Mesenchymal stem cell (in vitro differentiated cells and primary cell): ENCODE measurements at places on chromosomes 1 and 21.
A peak's percentile ranks its signal among the peaks of the same experiment; 100 is the strongest.

DNA sequence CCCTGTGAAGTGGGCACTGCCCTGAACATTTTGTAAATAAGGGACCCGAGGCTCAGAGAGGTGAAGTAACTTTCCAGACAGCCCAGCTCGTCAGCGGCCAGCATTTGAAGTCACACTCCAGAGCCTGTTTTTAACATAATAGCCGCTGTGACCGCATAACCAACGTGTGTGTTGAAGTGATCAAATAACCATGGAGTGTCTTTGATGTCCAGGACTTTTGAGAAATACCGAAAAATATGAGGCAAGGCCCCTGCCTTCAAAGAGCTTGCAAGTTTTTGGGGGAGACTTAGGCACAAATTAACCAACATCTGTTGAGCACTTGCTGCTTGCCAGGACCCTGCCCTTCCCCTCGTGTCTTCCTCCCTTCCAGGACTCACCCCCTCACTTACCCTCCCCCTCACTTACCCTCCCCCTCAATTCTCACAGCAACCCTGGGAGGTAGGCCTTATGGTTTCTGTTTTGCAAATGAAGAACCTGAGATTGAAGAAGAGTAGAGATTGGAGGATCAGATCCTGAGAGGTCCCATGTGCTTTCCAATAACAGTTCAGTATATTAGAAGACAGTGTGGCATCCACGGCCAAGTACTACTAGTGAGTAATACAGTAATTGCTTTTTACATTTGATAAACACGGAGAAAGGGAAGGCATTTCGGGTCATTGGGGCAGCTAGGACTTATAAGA lies 1.3 kb upstream of the SLC16A1 start:
- H3K4me3 ChIP-seq, result peak overlapping the region; percentile 91
- no peaks in the 10 kb centered on the region for H3K27me3 ChIP-seq
- H3K4me1 ChIP-seq, result peaks cover 7% of the 10 kb centered on the region
- H3K36me3 ChIP-seq, result peaks cover 2% of the 10 kb centered on the region
- peak overlapping the region; percentile 94 for H3K27ac ChIP-seq

- H3K27me3 ChIP-seq, result no peaks in the 10 kb centered on the region
- H3K4me1 ChIP-seq, result no peaks in the 10 kb centered on the region
- H3K4me3 ChIP-seq, result no peak overlapping the region
Observed at GRCh38 chr1:60915441-60915840, 166.9 kb upstream of the NFIA start.

- H3K36me3 ChIP-seq, result no peaks in the 10 kb centered on the region
- no peaks in the 10 kb centered on the region for H3K4me1 ChIP-seq
- DNase-seq, result no peak
- no peak overlapping the region for H3K4me3 ChIP-seq
- H3K27me3 ChIP-seq, result no peaks in the 10 kb centered on the region
Observed at GRCh38 chr21:14757533-14758327, 211.6 kb upstream of the SAMSN1 start.

DNA sequence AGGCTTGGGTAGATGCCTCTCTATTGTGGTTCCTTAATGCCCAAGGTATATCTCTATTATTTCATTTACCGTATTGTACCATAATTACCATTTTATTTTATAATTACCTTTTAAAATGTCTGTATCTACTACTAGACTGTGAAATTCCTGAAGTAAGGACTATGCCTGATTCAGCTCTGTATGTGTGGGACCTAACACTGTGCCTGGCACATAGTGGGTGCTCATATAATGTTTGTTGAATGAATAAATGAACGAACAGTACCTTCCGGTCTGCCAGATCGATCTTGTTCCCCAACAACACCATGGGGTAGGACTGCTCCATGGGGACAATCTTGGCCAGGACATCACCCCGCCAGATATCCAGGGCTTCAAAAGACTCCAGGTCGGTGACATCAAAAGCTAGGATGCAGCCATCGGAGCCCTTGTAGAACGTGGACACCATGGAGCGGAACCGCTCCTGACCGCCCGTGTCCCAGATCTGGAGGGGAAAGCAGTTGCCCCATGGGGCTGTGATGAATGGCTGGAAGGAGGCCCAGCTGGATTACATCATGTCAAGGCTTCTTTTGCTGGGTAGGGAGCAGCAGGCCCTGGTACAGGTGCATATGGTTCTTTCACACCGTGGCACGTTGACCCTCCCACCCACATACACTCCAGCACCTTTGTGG lies 10.8 kb downstream of the RAB7B start:
- H3K36me3 ChIP-seq, result no peaks in the 10 kb centered on the region
- H3K27me3 ChIP-seq, result no peaks in the 10 kb centered on the region
- H3K4me3 ChIP-seq, result no peak overlapping the region
- no peak for DNase-seq
- no peaks in the 10 kb centered on the region for H3K4me1 ChIP-seq

DNA sequence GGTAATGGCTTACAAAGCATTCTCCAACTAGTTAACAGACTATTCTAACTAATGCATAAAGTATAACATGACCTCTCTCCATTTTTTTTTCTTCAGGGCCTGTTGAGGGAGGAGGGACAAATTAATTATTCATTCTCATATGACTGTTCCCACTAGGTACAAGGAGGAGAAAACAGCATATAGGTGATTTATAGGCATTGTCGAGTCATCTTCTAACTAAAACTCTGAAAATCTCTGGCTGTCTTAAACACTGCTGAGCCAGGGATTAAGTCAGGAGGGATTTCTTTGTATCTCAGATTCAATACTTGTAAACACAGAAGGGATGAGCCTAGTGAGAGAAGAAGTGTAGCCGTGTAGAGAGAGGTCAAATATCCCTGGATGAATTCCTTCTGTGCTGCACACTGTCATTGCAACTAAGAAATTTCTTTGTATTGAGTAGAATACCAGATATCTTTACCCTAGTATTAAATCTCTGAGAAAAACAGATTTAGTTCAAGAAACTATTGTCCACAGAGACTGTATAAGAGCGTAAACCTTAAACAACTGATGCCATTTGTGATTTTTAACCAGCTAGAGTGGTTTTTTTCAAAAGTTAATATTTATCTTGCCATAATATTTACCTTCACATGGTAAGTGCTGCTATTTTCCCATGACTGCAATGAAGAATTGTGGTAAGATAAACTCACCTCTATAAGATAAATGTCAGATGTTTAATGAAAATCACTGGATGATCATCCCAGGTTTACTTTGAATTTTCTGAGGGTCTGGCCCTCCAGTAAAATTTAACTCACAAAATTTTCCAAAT lies 465.3 kb downstream of the RWDD3 start:
- no peak overlapping the region for H3K27ac ChIP-seq
- H3K4me1 ChIP-seq, result no peaks in the 10 kb centered on the region
- no peak for DNase-seq
- H3K4me3 ChIP-seq, result no peak overlapping the region

DNA sequence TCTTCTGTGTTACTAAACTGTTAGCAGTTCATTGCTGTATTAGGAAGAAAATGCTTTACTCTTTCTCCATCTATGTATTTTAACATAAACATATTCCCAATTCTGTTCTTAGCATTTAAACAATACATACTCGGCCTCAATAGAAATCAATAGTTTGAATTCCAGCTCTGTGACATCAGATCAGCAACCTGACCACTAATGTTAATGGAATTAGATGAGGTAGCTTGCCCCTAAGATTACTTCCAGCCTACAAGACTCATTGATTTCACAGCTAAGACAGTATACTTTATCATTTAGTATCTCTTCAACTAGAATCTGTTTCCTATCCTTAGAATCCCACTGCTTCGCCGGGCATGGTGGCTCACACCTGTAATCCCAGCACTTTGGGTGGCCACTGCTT lies 38.9 kb downstream of the EPRS1 start:
- no peak for DNase-seq
- no peak overlapping the region for H3K4me3 ChIP-seq
- no peaks in the 10 kb centered on the region for H3K27me3 ChIP-seq
- peaks cover 3% of the 10 kb centered on the region for H3K4me1 ChIP-seq

DNA sequence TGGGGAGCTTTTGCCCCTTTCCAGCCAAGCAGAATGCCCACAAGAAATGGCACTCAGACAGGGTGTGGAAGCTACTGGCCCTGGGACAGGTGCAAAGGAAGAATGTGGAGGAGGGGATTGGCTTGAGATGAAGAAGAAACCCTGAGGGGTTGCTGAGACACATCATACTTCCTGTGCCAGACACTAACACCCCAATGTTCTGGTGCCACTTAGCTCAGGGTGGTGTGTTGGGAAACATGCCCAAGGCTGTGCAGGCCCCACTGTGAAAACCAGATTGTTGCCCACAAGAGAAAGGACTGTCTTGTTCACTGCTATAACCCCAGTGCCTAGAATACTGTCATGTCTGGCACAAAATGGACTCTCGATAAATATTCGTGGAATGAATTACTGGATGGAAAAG lies 9.9 kb upstream of the PAQR6 start:
- no peaks in the 10 kb centered on the region for H3K27me3 ChIP-seq
- H3K36me3 ChIP-seq, result peaks cover 87% of the 10 kb centered on the region
- no peak overlapping the region for H3K4me3 ChIP-seq
- DNase-seq, result no peak

DNA sequence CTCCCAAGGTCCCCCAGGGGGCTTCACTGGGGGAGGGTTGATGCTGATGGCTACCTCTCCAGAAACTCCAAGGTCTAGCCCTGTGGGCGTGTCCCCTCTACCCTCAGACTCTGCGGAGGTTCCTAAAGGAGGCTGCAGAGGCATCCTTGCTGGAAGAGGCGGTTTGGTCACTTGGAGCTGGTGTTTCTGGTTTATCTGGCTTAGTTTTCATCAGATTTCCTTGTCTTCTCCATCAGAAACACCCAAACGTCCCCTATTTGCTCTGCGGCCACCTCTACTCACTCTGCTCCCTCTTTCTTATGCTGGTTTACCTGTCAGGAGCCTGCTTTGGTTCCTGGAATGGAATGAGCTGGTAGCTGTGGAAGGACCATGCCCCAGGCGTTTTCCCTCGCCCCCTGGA lies 2.5 kb downstream of the PKP1 start:
- H3K4me3 ChIP-seq, result no peak overlapping the region

- H3K4me3 ChIP-seq, result no peak overlapping the region
- H3K4me1 ChIP-seq, result peaks cover 90% of the 10 kb centered on the region
- peaks cover 27% of the 10 kb centered on the region for H3K36me3 ChIP-seq
- no peaks in the 10 kb centered on the region for H3K27me3 ChIP-seq
Observed at GRCh38 chr1:1434824-1435105, 725 bp upstream of the VWA1 start.

DNA sequence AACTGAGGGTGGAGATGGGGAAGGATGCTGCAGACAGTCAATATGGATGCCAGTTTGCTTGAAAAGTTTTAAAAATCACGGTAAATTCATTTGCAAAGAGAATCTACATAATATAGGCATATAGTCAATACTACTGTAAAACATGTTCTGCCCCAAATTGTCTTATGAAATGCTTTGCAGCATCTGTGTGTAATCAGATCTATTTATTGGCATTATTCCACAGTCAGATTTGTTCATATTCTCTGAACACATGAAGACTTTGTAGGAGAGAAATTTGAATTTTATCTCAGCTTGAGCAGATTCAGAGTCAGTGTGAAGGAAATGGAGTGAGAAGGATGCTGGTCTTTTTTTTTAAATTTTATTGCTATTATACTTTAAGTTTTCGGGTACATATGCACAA lies 88.5 kb downstream of the PLPPR4 start:
- no peak overlapping the region for H3K27ac ChIP-seq
- DNase-seq, result no peak
- H3K27me3 ChIP-seq, result no peaks in the 10 kb centered on the region
- H3K36me3 ChIP-seq, result no peaks in the 10 kb centered on the region
- H3K4me1 ChIP-seq, result no peaks in the 10 kb centered on the region

DNA sequence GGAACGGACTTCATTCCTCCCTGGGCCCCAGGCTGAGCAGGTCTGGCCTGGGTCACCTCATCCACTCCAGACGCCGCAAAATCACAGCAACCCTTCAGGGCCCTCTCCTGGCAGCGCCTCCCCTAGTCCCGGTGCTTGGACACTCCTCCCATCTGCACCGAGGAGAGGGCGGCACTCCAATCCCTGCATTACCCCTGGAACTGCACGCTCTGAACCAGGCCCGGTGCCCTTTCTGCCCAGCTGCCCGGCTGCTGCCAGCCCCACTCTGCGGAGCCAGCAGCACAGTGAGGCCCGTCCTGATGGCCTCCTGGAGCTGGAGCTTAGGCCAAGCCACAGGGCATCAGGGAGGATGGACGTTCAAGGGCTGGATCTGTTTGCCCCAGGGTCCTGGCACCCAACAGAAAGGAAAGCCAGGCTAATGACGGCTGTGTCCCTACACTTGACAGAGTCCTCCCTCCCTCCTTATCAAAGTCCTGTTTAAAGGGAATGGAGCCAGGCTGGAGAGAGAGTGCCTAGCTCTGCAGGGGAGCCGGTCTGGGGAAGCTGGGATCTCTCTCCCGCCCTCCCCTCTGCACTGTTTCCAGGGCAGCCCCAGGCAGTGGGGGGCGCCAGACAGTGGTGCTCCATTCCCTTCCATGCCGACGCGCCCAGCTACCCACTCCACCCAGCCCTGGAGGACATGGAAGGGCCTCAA lies 12.7 kb downstream of the COL6A2 start:
- H3K27me3 ChIP-seq, result no peaks in the 10 kb centered on the region
- DNase-seq, result peak; percentile 13
- peaks cover 11% of the 10 kb centered on the region for H3K4me1 ChIP-seq
- no peak overlapping the region for H3K4me3 ChIP-seq
- H3K27ac ChIP-seq, result no peak overlapping the region

- no peak for DNase-seq
- no peak overlapping the region for H3K4me3 ChIP-seq
- H3K36me3 ChIP-seq, result peaks cover 44% of the 10 kb centered on the region
Observed at GRCh38 chr1:22806584-22806983, 95.9 kb downstream of the EPHB2 start.

- no peak overlapping the region for H3K4me3 ChIP-seq
- peaks cover 7% of the 10 kb centered on the region for H3K4me1 ChIP-seq
- H3K27ac ChIP-seq, result no peak overlapping the region
- H3K36me3 ChIP-seq, result no peaks in the 10 kb centered on the region
Observed at GRCh38 chr1:109802136-109802900, 38.6 kb upstream of the EPS8L3 start.

- no peaks in the 10 kb centered on the region for H3K36me3 ChIP-seq
- peaks cover 50% of the 10 kb centered on the region for H3K27me3 ChIP-seq
- no peak for DNase-seq
- H3K4me3 ChIP-seq, result no peak overlapping the region
- H3K27ac ChIP-seq, result no peak overlapping the region
Observed at GRCh38 chr1:223077247-223077833, 65.7 kb downstream of the TLR5 start.

- no peaks in the 10 kb centered on the region for H3K36me3 ChIP-seq
- no peaks in the 10 kb centered on the region for H3K27me3 ChIP-seq
- H3K4me3 ChIP-seq, result no peak overlapping the region
- no peaks in the 10 kb centered on the region for H3K4me1 ChIP-seq
Observed at GRCh38 chr21:25457946-25458345, 149.3 kb downstream of the MRPL39 start.

GRCh38 chr1:5863238-5863637 lies 129.0 kb downstream of the NPHP4 start:
- no peaks in the 10 kb centered on the region for H3K27me3 ChIP-seq
- H3K36me3 ChIP-seq, result peaks cover 11% of the 10 kb centered on the region
- H3K27ac ChIP-seq, result no peak overlapping the region
- no peak overlapping the region for H3K4me3 ChIP-seq
- no peaks in the 10 kb centered on the region for H3K4me1 ChIP-seq
